Foreskin fibroblast (primary cell): ENCODE measurements at places on chromosomes 3 and 15.

DNA sequence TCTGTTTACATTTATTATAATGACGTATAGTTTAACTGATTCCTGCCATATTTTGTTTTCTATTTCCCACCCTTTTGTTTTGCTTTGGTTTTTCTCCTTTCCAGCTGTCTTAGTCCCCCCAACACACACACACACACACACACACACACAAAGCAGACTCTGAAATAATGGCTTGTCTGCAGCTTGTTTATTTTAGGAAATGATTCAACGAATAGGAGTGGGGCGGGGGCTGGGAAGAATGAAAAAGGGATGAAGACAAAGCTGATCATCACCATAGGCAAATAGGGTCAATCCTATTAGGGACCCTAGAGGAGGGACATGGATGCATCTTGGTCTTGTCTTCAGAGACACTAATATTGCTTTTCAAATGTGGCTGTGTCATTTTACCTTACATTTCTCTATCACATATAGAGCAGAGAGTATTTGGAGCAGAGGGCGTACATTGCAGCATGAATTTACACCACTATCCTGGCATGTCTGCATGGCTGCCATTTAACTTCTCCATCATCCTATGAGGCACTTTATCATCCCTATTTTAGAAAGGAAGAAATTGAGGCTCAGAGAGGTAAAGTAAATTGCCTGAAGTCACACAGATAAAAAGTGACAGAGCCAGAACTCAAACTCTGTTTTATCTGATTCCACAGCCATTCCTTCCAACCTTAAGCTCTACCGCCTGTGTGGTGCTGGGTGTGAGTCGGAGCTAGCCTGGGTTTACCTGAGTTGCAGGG, 147.2 kb upstream of the TPM1 start:
- DNase-seq = peak; percentile 55

DNA sequence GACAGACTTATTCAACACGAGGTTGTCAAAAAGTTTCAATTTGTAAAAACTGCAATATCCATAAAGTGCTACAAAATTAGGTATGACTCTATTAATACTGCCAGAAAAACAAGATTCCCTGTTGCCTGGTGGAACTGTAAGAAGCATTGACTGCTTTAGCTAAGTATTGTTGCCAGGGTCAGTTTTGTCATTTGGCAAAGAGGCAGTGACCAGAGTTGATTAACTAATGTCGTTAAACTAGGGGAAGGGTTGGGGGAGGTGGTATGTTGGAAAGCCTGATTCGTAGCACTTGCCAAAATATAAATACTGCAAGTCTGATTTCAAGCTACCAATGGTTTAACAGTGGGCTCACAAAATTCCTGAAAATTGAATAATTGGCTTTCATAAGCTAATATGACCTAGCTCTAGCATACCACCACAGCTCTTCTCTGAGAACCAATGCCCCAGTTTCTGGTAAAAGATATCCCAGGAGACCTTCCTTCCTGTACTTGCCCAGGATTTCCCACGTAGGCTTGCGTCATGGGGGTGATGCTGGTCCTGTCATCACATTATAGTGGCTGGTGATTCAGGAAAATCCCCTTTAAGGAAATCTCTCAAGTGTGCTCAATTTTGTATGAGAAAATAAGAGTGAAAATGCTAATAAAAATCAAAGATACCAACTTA, 266.4 kb upstream of the TBC1D5 start:
- DNase-seq = no peak

DNA sequence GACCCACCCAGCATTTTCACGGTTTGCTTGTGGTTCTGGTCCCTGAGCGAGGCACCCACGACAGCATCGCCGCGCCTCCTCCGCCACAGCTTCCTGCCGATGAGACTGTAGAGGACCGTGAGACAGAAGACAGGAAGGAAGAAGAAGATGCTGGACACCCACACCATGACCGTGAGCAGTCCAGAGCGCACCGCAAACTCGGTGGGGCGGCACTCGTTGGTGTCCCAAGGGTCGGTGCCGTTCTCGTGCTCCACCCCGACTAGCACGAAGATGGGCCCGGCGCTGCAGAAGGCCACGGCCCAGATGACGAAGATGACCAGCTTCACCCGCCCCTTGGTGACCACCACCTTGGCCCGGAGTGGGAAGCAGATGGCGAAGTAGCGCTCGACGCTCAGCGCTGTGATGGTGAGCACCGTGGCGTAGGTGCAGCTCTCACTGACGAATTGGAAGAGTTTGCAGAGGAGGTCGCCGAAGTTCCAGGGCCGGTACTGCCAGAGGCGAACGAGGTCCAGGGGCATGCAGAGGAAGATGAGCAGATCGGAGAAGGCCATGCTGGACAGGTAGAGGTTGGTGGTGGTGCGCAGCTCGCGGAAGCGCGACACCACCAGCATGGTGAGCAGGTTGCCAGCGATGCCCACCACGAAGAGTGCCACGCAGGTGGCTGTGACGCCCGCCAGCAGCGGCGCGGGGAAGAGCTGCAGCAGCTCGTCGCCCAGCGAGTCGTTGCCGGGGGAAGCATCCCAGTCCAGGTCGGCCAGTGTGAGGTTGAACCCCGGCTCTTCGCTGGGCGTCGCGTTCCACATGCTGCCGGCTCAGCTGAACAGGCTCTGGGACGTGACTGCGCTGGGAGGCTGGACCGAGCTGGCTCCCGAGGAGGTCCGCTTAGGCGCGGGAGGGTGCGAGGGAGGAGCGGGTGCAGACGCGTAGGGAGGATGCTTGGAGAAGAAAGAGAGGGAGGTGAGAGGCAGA, at the start of gene GHSR:
TSS of gene GHSR (minus strand) at position 846 of the 969 bp plus-strand sequence. CDS start at position 803, 43 bp downstream.
- no peak for DNase-seq

DNA sequence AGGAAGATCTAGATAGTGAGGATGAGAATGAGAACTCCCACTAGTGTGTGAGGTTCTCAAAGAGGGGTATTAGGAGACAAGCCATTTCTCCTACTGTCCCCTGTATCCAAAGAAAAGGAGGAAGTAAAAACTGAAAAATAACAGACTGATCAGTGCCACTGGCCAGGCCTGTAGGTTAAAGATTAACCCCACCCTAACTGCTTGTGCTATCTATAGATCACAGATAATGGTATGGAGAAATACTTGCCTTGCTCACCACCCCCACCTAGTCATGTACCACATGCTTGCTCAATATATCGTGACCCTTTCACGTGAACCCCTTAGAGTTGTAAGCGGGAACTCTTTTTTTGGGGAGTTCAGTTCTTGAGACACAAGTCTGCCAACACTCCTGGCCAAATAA, 519.7 kb upstream of the FRG2C start:
- DNase-seq = no peak

GRCh38 chr15:37586011-37586583, 348.3 kb upstream of the TMCO5A start:
- DNase-seq = peak; percentile 72

DNA sequence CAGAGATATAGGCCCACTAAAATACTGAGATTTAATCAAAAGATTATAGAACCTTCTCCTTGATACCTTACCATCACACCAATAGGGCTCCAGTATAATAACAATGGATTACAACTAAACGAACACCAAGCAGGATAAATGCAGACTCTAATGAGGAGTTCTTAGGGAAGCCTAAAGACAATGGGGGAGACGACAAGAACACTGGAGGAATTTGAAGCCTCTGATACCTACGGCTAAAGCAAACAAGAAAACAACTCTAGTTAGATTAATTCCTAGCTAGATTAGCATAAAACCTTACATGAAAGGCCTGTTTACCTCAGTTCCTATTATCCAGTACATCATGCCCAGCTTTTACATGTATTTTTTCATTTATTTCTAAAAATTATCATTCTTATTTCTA, 35.1 kb downstream of the NGLY1 start:
- DNase-seq = no peak

- no peak for DNase-seq
These were observed 861.9 kb upstream of the SEMA6D start for GRCh38 chr15:46855388-46855787.

- DNase-seq = no peak
These were observed 31.3 kb upstream of the BLM start for GRCh38 chr15:90685591-90686434.

- no peak for DNase-seq
These were observed 274.5 kb upstream of the POU1F1 start for GRCh38 chr3:87550892-87551291.

- DNase-seq = no peak
These were observed 207.5 kb downstream of the ZNF385D start for GRCh38 chr3:21543380-21544075.

GRCh38 chr15:99509686-99510461, 55.9 kb upstream of the MEF2A start:
- DNase-seq = no peak

- DNase-seq = no peak
These were observed 12.3 kb upstream of the SLC30A4 start for GRCh38 chr15:45534821-45535220.

DNA sequence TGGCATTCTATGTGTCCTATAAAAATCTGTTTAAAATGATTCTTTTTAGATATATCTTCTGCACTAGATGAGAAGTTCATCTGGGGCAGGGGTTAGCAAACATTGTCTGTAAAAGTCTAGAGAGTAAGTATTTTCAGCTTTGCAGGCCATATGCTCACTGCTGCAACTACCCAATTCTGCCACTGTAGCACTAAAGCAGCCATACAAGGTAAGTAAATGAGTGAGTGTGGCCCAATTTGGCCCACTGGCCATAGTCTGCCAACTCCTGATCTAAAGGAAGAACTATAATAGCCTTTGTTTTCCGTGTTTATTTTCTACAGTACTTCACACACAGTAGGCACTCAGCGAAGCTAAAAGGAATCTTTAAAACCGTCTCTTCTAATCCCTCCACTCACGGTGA, 42.3 kb downstream of the DLG1 start:
- DNase-seq = no peak

- DNase-seq = no peak
These were observed 4.1 kb downstream of the MYL3 start for GRCh38 chr3:46859001-46859710.

- DNase-seq = no peak
These were observed 1.4 kb upstream of the RAB5A start for GRCh38 chr3:19945534-19945933.

- no peak for DNase-seq
These were observed 33.7 kb upstream of the LIPC start for GRCh38 chr15:58398071-58398470.

GRCh38 chr3:184741798-184742675, 30.2 kb upstream of the MAGEF1 start:
- DNase-seq = no peak

DNA sequence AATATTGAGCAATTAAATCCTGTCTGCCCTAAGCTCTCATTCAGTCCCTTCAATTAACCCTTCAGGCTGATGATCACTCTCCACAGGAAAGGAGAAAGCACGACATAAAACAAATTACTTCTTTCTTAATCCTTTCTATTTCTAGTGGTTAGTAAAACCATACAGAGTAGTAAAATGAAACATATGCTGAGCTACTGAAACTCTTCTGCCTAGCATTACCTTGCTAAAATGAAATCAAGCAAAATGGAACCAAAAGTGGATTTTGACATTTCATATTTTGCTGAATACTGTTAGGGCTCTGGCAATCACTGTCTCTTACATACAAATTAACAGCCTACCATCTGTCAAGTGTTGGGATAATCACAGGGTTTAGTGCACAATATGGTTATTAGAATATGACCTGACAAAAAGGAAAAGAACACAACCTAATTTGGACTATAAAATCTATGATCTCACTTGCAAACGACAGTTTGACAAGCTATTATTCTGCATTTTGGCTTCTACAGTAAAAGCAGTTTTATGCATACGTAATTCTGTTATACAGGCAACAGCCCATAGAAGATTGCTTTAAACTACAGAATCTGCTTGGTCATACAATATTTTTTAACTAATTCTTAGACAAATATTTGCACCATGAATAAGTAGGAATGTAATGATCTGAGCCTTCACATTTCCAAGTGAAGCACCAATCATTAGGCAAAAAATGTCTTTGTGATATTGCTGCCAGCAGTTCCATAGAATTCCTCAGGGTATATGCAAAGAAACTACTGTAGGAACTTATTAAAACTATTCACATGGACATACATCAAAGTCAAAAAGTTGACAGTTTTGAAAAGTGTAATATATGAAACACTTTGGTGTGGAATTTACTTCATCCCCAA, 105.0 kb downstream of the FHIT start:
- DNase-seq = no peak

DNA sequence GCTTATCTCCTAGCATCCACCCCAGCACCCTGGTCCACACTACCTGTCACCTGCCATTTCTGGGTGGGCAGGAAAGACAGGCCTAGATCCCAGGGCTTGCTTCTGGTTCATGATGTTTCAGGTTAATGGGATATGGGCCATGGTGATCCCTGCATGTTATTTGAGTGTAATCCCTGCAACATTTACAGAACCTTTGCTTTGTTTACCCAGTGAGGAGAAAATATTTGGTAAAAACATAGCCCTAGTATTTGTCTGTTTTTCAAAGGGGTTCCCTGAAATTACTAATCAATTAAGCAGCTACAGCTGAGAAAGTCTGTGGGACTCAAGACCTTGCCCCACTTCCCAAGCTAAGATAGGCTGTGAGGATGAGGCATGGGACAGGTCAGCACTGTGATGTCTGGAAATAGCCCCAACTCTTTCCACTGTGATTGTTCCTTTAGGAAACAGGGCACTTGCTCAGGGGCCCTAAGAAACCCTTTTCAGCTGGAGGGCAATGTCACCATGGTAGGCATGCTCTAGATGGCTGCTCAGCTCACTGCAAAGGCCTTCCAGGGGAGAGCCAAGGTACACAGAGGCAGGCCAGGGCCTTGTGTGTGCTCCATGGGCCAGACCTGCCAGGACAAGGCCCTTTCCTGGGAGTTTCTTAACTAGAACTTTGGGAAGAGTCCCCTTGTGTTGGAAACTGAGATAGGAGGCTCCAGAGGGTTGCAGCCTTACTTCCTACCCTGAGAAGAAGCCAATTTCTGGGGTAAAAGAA, 11.1 kb downstream of the TRANK1 start:
- no peak for DNase-seq

GRCh38 chr3:81869382-81869781, 107.9 kb upstream of the GBE1 start:
- no peak for DNase-seq

DNA sequence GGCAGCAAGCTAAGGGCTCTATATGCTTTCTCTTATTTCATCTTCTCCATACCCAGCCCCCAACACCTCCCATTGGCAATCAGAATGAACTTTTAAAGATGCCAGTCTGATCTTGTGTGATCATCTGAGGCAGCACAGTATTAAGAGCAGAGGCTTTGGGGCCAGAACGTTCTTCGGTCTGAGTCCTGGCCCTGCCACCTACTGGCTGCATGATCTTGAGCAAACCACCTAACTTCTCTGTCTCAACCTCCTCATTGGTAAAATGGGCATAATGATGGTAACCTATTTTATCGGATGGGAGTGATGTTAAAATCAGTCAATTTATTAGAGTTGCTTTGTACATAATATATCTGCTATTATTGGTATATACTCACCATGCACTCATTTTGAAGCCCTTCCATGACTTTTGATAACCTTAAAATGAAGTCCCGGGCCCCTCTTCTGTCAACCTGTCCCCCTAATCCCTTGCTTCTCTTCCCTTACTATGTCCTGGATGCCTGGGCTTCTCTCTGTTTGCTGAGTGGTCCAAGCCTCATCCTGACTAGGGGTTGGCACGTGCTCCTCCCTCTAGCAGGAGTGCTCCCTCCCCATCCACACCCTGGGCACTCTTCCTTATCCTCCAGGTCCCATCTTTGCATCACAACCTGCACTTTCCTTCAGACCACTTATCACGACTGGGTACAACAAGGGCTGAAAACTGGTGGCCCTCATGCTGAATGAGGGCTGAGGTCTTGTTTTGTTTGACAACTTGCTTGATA, 6.3 kb downstream of the EFCAB12 start:
- no peak for DNase-seq
